ENCODE measurements at places on chromosomes 3 and 15. TPM values are rescaled to one million over a fixed set of nuclear protein-coding genes. Genes with fewer than 3 reads are reported as not detected.

DNA sequence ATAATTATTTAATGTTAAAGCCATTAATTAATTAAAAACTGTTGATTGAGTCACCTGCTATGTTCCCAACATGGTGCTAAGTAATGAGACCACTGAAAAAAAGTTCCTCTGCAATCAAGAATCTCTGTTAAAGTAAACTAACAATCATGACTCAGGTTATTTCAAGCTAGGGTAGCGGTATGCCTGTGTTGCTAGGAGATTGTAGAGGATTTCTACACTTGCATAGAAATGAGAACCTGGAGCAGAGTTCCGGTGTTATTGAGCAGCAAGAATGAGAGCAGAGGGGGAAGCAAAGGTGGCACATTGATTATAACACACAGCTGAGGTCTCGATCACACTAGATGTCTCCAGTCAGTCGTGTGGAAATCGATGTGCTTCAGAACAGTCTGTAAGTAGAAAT lies 41.4 kb downstream of the C3orf85 start:
- DNase-seq, result no peak
- no peak overlapping the region for H3K27ac ChIP-seq
- no peak overlapping the region for H3K4me3 ChIP-seq
- peaks cover 46% of the 10 kb centered on the region for H3K27me3 ChIP-seq

GRCh38 chr15:36256404-36256807 lies 323.0 kb upstream of the CDIN1 start:
- H3K4me1 ChIP-seq, result no peaks in the 10 kb centered on the region
- no peak for DNase-seq
- H3K27ac ChIP-seq, result no peak overlapping the region
- no peaks in the 10 kb centered on the region for H3K27me3 ChIP-seq

The DAZL gene
- total RNA-seq, result 0.04 TPM

The USP13 gene
- 14.8 TPM for total RNA-seq

GRCh38 chr3:60294181-60294580 lies 957.1 kb downstream of the FHIT start:
- H3K4me3 ChIP-seq, result no peak overlapping the region
- H3K36me3 ChIP-seq, result no peaks in the 10 kb centered on the region
- H3K27ac ChIP-seq, result no peak overlapping the region
- DNase-seq, result peak; percentile 9
- no peaks in the 10 kb centered on the region for H3K4me1 ChIP-seq
- H3K27me3 ChIP-seq, result no peaks in the 10 kb centered on the region

- peaks cover 13% of the 10 kb centered on the region for H3K27me3 ChIP-seq
- H3K27ac ChIP-seq, result no peak overlapping the region
- H3K4me3 ChIP-seq, result no peak overlapping the region
- DNase-seq, result no peak
- H3K4me1 ChIP-seq, result no peaks in the 10 kb centered on the region
Observed at GRCh38 chr3:126521122-126521891, 2.6 kb upstream of the CHST13 start.

The HTD2 gene
- 6.9 TPM for total RNA-seq

The IL12A gene
- 6.5 TPM for total RNA-seq

DNA sequence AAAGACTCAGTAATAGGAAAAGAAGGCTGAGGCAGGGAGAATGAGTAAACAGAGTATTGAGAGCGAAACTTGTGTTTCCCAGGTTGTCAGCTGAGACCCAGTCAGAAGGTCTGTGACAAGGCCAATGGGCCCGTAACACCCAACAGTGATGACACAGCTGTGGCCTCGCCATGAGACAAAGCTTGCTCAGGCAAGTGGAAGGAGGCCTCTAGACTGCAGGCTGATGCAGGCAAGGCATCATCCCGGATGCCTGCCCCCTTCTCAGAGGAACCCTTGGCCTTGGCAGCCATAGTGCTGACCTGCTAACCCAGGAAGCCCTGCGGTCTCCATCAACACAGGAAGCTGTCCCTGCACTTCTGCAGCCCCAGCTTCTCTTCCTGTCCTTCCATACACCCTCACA lies 15.4 kb downstream of the RAB6B start:
- H3K36me3 ChIP-seq, result no peaks in the 10 kb centered on the region
- H3K4me1 ChIP-seq, result no peaks in the 10 kb centered on the region
- H3K4me3 ChIP-seq, result no peak overlapping the region
- no peaks in the 10 kb centered on the region for H3K27me3 ChIP-seq
- H3K27ac ChIP-seq, result no peak overlapping the region
- DNase-seq, result no peak

GRCh38 chr15:40782609-40783227 lies 12.9 kb downstream of the C15orf62 start:
- H3K27ac ChIP-seq, result no peak overlapping the region
- DNase-seq, result peak; percentile 90
- no peaks in the 10 kb centered on the region for H3K36me3 ChIP-seq

Measured in PC-3 (cell line).